CD8-positive, alpha-beta T cell (primary cell): ENCODE measurements at places on chromosomes 5 and 9. TPM values are rescaled to one million over a fixed set of nuclear protein-coding genes. Genes with fewer than 3 reads are reported as not detected.

Gene LHX6
- total RNA-seq = not detected

Gene CER1
- total RNA-seq = not detected

Gene FNBP1
- 194 TPM for total RNA-seq

Gene FBXL7
- total RNA-seq = not detected

Gene LCN1
- total RNA-seq = not detected
